GM20000 (cell line): ENCODE measurements at places on chromosomes 3 and 15.

GRCh38 chr3:114962189-114962588 is 184.9 kb downstream of the ZBTB20 start:
- DNase-seq: no peak

DNA sequence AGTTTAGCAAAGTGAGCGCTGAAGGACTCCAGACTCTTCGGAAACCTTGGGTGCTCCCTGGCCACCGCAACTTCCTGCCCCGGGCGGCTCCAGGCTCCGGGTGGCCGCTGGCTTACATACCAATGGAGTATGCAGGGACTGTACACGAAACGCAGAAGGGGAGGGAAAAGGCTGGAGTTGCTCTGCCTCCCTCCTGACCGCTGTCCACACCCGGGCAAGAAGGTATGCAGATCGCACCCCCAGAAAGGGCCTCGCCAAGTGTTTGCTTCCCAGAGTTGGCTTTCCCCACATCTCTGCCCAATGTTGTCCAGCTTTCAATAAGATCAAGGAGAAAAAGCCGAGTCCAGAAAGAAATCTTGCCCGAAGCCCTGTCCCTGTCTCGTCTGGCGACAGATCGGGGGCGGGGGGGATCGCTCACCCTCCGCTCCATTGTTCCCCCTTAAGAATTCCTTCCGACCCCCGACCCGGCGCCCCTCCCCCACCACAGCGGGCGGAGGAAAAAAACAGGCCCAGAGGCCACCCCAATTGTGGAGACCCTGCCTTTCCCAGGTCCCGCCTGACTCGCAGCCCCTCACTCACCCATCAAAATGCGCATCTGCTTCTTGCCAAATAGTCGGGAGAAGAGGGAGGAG is 533 bp downstream of the ARF4 start:
- DNase-seq: peak; percentile 32

DNA sequence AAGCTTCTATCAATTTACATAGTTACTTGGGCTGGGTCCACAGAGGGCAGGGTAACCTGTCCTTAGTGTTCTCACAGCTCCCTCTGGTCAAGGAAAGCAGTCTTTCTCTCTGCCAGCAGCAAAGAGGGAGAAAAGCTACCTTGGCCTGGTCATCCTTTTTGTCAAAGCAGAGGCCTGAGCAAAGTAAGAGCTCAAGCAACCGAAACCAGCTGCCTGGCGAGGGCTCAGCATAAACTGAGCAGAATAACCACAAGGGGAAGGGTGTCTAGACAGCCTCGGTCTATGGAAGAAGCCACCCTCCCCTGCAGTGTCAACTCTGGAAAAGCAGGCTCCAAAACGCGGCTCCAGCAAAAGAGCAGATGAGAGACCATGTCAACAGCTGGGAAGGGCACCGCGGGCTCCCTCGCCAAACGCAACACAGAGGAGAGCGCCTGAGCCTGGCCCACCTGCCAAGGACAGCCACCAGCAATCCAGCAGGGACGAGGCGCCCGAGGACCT is 17.4 kb downstream of the LRIG1 start:
- no peak for DNase-seq

DNA sequence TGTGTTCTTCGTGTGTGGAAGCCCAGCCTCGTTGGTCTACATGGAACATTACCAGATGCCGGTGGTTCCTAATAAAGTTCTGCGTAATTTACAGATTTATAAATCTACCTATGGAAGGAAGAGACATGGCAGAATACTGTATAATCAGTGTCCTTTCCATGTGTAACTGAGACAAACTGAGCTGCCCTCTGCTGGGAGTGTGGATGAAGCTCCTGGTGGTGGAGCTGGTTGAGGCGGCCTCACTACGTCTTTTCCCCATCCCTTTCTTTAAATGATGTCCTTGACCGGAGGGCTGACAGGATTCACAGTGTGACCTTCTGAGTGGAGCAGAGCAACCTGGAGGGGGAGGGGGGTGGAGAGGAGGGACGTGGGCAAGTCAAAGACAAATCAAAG is 267.0 kb upstream of the CHRM5 start:
- DNase-seq: no peak

- no peak for DNase-seq
These were observed 27.8 kb upstream of the PIK3CB start for GRCh38 chr3:138862531-138862923.

- no peak for DNase-seq
These were observed 8.4 kb downstream of the PGPEP1L start for GRCh38 chr15:98999233-98999632.

GRCh38 chr3:46386205-46386604 is 15.5 kb downstream of the CCR5 start:
- no peak for DNase-seq

DNA sequence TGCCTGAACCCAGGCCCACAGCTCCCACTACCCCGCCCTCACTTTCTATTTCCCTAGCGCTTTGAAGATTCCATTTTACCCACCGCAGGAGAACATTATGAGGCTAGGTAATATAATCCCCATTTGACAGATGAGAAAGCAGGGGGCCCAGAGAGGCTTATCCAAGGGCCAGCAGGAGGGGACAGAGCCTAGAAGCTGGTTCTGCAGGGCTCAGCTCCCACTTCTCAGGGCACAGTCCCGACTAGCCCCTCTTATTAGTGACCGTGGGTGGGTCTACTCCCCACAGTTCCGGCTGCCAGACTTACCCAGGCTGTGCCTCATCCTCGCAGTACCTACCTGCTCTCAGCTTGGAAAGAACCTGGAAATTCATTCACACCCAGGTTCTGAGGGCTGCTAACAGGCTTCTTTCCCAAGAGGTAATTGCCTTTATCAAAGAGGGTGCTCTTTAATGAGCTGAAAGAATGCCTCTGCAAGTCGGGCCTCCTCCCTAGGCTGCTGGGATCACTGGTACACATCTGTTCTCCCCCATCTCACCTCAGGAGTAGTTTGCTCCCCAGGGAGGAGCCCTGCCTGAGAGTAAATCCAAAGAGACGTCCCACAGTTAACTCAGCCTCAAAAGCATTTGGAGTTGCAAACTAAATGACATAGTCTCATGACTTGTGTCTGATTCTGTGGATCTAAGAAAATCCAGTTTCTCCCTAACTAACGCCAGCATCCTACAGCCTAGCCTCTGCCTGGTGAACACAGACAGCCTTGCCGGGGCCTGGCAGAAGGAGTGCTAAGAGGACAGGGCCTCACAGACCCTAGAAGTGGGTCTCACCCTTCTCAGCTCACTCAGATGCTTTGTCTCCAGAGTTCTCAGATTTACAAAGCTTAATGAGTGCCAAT is 125.0 kb downstream of the CHSY1 start:
- no peak for DNase-seq

GRCh38 chr15:68313501-68314410 is 36.2 kb downstream of the FEM1B start:
- DNase-seq: no peak

GRCh38 chr3:17054982-17055343 is 170.2 kb downstream of the PLCL2 start:
- no peak for DNase-seq

- peak; percentile 20 for DNase-seq
These were observed 43.2 kb upstream of the POLG start for GRCh38 chr15:89377842-89378295.

- DNase-seq: no peak
These were observed 417.4 kb upstream of the SEMA6D start for GRCh38 chr15:47299846-47300434.

GRCh38 chr15:63913336-63913735 is 79.6 kb upstream of the HERC1 start:
- no peak for DNase-seq
